ENCODE measurements at places on chromosomes 1 and 21.
A peak's percentile ranks its signal among the peaks of the same experiment; 100 is the strongest.

DNA sequence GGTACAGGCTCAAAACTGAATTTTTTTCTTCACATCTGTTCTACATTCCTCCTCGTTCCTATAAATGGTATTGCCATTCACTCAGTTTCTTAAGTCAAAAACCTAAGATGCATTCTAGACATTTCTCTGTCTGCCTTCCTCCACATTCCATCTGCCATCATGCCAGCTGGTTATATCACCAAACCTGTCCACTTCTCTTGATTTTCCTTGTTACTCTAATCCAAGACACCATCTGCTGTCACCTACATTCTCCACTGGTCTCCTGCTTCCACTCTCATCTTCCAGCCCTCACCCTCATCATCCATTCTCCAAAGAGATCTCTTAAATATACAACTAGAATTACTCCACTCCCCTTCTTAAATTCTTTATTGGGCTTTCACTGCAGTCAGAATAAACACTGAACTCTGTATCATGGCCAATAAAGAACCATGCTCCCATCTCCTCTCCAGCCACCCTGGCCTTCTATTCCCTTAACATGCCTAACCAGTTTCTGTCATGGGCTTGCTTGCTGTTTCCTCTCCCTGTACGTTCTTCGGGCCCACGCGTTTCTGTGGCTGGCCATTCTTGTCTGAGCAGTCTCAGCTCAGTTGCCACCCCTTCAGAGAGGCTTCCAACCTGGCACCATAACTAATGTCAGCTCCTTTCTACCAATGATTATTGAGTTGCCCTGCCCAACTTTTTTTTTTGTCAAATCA, 278.3 kb downstream of the ST6GALNAC3 start:
- H3K4me1 ChIP-seq, result no peaks in the 10 kb centered on the region
- no peaks in the 10 kb centered on the region for H3K27me3 ChIP-seq
- DNase-seq, result no peak
- no peak overlapping the region for H3K27ac ChIP-seq
- H3K36me3 ChIP-seq, result no peaks in the 10 kb centered on the region

DNA sequence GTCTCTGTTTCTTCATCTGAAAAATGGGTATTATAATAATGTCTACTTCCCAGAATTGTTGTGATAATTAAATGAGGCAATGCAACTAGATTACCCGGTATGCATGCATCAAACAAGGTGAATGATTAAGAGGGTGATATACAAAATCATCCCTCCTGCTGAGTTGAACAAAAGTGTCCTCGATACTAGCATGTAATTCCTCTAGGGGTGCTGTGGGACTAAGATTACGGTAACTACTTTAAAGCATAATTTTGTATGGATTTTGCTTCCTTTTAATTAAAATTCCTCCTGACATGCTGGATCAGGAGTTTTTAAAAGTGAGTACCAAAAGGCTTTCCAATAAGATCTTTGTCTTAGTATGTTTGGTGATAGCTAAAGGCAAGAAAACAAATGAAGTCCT, 98.7 kb upstream of the PRMT6 start:
- H3K36me3 ChIP-seq, result no peaks in the 10 kb centered on the region
- no peak for DNase-seq
- H3K4me1 ChIP-seq, result no peaks in the 10 kb centered on the region

- no peaks in the 10 kb centered on the region for H3K36me3 ChIP-seq
- H3K4me1 ChIP-seq, result no peaks in the 10 kb centered on the region
- DNase-seq, result no peak
- no peaks in the 10 kb centered on the region for H3K27me3 ChIP-seq
- no peak overlapping the region for H3K4me3 ChIP-seq
Measured at GRCh38 chr1:203985676-203986075, 87.2 kb upstream of the SOX13 start.

GRCh38 chr1:180231506-180231921, 1.4 kb downstream of the LHX4 start:
- peak overlapping the region; percentile 66 for H3K4me3 ChIP-seq
- H3K4me1 ChIP-seq, result peaks cover 69% of the 10 kb centered on the region
- H3K36me3 ChIP-seq, result no peaks in the 10 kb centered on the region

GRCh38 chr1:8625981-8626898, 191.2 kb downstream of the RERE start:
- H3K4me1 ChIP-seq, result peaks cover 16% of the 10 kb centered on the region
- H3K27ac ChIP-seq, result no peak overlapping the region
- DNase-seq, result no peak

GRCh38 chr1:97084546-97084945, 363.0 kb downstream of the PTBP2 start:
- no peak for DNase-seq
- H3K27ac ChIP-seq, result no peak overlapping the region
- H3K27me3 ChIP-seq, result no peaks in the 10 kb centered on the region
- peaks cover 7% of the 10 kb centered on the region for H3K4me1 ChIP-seq

DNA sequence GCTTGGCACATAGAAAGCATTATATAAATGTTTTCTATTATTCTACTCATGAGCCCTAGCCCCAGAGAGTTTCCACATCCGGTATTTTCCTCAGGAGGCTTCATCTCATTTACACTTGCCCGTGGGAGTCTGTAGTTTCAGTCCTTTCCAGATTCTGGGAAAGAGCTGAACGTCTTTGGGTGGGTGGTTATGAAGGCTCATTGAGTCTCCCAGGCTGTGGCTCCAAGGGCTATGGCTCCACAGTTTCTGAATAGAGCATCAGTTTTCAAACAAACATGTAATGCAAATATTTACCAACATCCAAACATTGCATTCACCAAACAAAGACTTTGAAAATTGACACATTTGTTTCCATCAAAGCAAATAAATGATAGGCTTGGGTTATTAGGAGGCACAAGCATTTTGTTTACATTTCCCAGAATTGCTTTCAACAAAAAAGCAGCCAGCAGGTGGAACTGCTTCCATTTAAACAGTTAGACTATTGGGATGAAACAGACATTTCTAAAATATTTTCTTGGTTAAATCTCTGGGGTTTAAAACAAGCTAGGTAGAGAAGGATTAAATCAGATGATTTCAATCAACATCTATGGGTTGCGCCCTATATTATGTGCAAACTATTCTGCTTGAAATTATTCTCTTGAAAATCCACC, 1.3 kb upstream of the LEMD1 start:
- H3K27ac ChIP-seq, result no peak overlapping the region
- peaks cover 35% of the 10 kb centered on the region for H3K27me3 ChIP-seq
- DNase-seq, result no peak
- H3K4me3 ChIP-seq, result no peak overlapping the region
- H3K4me1 ChIP-seq, result no peaks in the 10 kb centered on the region

GRCh38 chr1:38547321-38547720, 312.3 kb downstream of the RRAGC start:
- no peaks in the 10 kb centered on the region for H3K36me3 ChIP-seq
- no peak overlapping the region for H3K27ac ChIP-seq
- H3K27me3 ChIP-seq, result peaks cover 3% of the 10 kb centered on the region

GRCh38 chr1:216913976-216914375, 190.7 kb upstream of the ESRRG start:
- no peaks in the 10 kb centered on the region for H3K36me3 ChIP-seq
- no peaks in the 10 kb centered on the region for H3K4me1 ChIP-seq
- H3K27me3 ChIP-seq, result no peaks in the 10 kb centered on the region
- H3K4me3 ChIP-seq, result no peak overlapping the region
- DNase-seq, result no peak

- no peak overlapping the region for H3K27ac ChIP-seq
- DNase-seq, result peak; percentile 52
- no peaks in the 10 kb centered on the region for H3K36me3 ChIP-seq
- H3K27me3 ChIP-seq, result peaks cover 60% of the 10 kb centered on the region
- no peaks in the 10 kb centered on the region for H3K4me1 ChIP-seq
Measured at GRCh38 chr1:2785631-2786328, 15.7 kb downstream of the TTC34 start.

DNA sequence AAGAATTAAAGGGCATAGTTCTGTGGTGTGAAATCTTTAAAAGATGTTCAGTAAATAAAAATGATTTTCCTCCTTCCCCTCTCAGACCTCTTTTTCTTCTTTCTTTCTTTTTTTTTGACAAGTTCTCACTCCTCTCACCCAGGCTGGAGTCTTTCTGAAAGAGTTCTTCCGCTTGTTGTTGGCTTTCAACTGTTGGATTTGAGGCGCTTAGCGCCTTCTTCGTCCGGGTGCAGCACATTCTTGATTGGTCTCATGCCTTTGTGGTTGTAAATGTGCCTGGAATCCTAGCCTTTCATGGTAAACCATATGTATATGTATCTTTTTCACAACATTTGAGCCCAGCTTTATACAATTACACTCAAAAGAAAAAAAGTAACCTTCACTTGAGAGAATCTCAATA, 980 bp upstream of the METTL18 start:
- H3K27me3 ChIP-seq, result no peaks in the 10 kb centered on the region
- DNase-seq, result no peak
- peaks cover 19% of the 10 kb centered on the region for H3K4me1 ChIP-seq
- H3K36me3 ChIP-seq, result peaks cover 3% of the 10 kb centered on the region

DNA sequence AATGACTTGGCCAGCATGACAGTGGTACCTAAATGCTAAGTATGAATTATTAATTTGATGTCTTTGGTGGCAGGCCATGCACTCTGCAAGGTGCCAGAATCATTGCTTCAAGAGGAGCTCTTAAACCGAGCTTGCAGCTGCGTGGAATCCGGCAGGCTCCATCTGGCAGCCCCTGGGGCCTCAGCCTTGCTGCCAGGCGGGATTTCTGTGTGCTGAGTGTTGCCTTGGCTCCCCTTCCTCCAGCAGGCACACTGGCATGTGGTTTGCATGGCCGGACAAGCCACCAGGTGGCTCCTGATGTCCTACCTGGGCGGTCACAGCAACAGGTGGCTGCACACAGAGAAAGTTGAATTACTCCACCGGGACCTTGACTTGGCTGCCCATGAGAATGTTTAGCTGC, 155.4 kb downstream of the URB2 start:
- H3K4me3 ChIP-seq, result no peak overlapping the region
- H3K4me1 ChIP-seq, result peaks cover 2% of the 10 kb centered on the region
- peaks cover 11% of the 10 kb centered on the region for H3K27me3 ChIP-seq
- DNase-seq, result no peak
- no peak overlapping the region for H3K27ac ChIP-seq

GRCh38 chr1:92583821-92584760, 97.4 kb upstream of the GFI1 start:
- H3K27ac ChIP-seq, result no peak overlapping the region
- DNase-seq, result no peak
- H3K4me1 ChIP-seq, result no peaks in the 10 kb centered on the region
- no peak overlapping the region for H3K4me3 ChIP-seq

DNA sequence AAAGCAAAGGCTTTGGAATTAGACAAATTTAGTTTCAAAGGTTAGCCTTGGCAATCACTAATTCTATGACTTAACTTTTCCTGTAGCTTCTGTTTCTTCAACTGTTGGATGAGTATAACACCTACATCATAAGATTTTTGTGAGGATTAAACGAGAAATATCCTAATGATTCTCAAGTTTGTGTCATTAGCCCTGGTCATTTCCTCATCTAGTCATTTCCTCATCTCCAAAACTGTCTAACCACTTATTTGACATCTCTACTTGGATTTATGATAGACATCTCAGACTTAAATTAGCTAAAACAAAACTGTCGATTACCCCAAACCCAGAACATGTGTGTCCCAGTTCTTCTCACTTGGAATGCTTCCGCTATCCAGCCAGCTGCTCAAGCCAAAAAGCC, 80.2 kb upstream of the CHODL start:
- peaks cover 3% of the 10 kb centered on the region for H3K4me1 ChIP-seq
- H3K4me3 ChIP-seq, result no peak overlapping the region
- H3K27me3 ChIP-seq, result no peaks in the 10 kb centered on the region
- no peaks in the 10 kb centered on the region for H3K36me3 ChIP-seq
- no peak for DNase-seq

GRCh38 chr1:16967095-16967575, 13.3 kb downstream of the MFAP2 start:
- H3K27ac ChIP-seq, result no peak overlapping the region
- no peak overlapping the region for H3K4me3 ChIP-seq
- DNase-seq, result no peak

DNA sequence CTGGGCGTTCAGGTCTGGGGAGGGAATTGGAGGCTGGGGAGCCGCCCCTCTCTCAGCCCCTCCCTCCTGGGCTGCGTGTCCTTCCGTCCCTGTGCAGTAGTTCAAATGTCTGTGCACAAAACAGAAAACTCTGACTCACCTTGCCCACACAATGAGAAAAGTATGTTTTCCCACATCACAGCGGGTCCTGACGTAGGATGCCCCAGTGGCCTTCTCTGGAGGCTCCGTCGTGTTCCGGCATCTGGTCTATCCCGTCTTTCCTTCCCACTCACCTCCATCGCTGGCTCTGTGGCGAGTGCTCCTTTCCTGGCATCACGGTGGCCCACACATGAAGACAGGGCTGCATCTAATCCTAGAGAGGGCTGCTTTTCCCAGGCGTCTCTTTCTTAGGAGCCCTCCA, 224.0 kb downstream of the KAZN start:
- no peak for DNase-seq
- no peaks in the 10 kb centered on the region for H3K4me1 ChIP-seq
- H3K27me3 ChIP-seq, result no peaks in the 10 kb centered on the region
- no peaks in the 10 kb centered on the region for H3K36me3 ChIP-seq
- H3K4me3 ChIP-seq, result no peak overlapping the region

DNA sequence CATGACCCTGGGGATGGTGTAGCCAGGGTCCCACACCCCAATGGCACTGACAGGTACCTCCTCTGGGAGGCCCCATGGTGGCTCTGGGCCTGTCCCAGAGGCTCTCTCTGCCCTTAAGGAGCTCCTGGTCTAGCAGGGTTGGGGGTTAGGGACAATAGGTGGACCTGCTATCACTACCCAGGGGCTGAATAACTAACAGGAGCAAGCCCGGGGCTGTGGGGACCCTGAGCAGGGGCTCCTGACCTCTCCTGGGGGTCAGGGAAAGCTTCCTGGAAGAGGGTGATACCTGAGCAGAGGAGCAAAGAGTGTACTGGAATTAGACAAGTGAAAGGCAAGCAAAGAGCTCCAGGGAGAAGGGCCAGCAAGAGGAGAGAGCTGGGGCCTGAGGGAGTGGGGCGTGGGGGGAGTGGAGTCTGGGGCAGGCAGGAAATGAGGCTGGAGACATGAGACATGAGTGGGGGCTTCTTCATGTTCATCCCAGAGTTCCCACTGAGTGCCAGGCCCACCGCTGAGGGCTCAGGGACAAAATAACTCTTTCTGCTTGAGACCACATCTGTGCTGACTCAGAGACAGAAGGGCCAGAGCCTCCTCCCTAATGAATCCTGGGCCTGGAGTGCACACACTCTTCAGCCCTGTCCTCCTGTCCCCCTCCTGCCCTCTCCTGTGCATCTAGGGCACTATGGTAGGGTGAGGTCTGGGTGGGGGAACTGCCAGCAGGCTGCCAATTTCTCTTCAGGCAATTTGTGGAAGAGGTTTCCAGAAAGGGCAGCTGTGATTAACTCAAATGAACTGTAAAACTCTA, 517.6 kb downstream of the PTPRU start:
- no peak for DNase-seq
- H3K4me1 ChIP-seq, result no peaks in the 10 kb centered on the region
- H3K27ac ChIP-seq, result no peak overlapping the region

- H3K4me3 ChIP-seq, result peak overlapping the region; percentile 15
- H3K4me1 ChIP-seq, result peaks cover 33% of the 10 kb centered on the region
- no peak for DNase-seq
Measured at GRCh38 chr1:66300972-66301451, 232.9 kb upstream of the SGIP1 start.

DNA sequence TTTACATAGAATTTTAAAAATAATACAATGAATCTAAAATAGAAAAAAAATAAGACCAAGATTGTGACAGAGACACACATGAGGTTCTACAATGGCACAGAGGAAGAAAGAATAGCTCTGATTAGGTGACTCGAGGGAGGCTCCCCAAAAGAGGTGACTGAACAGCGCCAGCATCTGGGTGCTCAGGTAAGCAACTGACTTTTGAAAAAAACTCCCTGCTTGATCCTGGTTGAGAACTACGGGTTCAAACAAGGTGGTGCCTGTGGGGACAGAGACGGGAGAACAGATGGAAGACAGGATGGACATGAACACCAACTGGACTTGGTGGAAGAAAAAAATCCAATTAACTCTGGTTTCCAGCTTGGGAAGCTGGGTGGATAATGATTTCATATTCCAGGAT, 22.5 kb downstream of the BATF3 start:
- no peaks in the 10 kb centered on the region for H3K36me3 ChIP-seq
- no peaks in the 10 kb centered on the region for H3K27me3 ChIP-seq
- no peak overlapping the region for H3K4me3 ChIP-seq
- H3K27ac ChIP-seq, result no peak overlapping the region
- no peaks in the 10 kb centered on the region for H3K4me1 ChIP-seq

All from suprapubic skin (tissue), 4 donors.